ENCODE measurements at places on chromosomes 5 and 9.

- no peak for DNase-seq
Measured at GRCh38 chr5:116423141-116423540, 151.5 kb downstream of the SEMA6A start.

DNA sequence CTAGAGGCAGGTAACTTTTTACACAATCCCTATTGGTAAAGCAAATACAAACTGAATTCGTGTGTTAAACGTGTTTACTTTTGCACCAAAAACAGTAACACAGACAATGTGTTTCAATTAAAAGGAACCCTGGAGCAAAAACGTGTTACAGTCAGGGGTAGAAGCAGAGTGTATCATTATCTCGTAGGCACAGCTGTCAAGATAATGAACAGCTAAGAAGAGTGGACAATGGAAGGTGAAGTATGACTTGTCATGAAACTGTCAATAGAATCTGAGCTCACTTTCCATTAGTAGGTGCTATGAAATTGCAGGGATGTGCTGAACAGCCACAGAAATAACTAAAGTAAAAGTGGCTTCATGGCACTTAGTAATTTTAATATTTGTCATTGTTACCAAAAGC is 1229.8 kb upstream of the WWC1 start:
- DNase-seq: no peak

DNA sequence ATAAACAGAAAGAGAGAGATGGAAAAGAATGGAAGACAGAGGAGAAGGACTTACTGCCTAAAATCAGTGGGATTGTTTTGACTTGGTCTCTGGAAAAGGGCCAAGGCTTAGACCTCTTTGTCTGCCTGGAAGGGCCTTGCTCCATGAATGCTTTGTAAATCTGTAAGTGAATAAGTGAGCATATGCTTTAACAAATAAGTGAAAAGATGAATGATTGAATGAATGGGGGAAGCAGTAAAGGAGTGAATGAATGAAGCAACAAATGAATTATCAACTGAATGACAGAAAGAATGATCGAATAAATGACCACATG is 5.5 kb downstream of the KCNIP1 start:
- DNase-seq: no peak

- DNase-seq: no peak
Measured at GRCh38 chr9:36137392-36138004, 965 bp downstream of the GLIPR2 start.

GRCh38 chr5:67106626-67107342 is 89.8 kb downstream of the CD180 start:
- DNase-seq: no peak

GRCh38 chr5:136754216-136754615 is 388.9 kb upstream of the TRPC7 start:
- DNase-seq: no peak

DNA sequence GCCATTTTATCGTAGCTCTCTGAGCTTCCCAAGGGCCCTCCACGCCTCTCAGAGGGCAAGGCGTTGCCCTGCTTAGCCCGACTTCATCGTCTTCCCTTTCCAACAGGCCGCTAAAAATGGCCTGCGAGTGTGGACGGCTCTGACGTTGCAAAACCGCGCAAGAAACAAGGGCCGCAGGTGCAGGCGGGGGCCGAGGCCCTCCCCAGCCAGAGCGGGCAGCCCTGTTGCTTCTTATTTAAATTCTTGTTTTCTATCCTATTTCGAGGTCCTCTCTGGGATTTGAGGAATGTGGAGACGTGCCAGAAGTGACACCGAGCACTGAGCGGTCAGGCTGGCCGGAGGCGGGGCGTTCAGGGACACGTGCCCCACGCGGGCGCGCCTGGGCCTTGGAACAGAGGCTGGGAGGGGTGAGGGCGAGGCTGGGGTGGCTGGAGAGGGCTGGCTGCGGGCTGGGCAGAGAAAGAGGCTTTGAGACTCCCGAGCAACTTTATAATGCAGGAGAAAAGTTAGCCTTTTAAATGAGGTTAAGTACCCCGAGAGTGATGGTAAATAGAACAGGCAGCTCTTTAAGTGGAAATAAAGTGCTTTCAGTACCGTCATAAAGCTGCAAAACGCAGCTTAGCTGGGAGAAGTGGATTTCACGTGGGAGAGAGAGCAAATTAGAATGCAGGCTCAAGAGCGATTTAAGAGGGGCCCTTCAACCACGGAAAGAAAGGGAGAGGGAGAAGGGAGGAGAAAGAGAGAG is 243.6 kb downstream of the AUH start:
- DNase-seq: no peak

GRCh38 chr5:178235588-178235974 is 3.0 kb upstream of the PHYKPL start:
- no peak for DNase-seq

DNA sequence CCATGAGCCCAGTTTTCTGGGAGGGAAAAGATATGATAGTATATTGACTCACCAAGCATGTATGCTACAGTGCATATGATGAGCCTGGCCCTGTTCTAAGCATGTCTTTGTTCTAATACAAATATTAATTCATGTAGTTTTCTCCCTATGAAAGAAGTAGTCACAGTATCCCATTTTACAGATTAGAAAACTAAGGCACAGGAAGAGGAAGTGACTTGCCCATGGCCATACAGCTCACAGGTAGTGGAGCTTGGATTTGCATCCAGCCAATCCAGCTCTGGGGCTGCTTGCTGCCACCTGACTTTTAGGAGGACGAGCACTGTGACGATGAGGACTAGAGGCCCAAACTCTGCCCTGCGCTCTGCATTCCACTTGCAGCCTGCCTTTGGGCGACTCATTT is 76.4 kb downstream of the AK8 start:
- no peak for DNase-seq

GRCh38 chr5:21693591-21693990 is 1159.6 kb downstream of the CDH12 start:
- DNase-seq: no peak

DNA sequence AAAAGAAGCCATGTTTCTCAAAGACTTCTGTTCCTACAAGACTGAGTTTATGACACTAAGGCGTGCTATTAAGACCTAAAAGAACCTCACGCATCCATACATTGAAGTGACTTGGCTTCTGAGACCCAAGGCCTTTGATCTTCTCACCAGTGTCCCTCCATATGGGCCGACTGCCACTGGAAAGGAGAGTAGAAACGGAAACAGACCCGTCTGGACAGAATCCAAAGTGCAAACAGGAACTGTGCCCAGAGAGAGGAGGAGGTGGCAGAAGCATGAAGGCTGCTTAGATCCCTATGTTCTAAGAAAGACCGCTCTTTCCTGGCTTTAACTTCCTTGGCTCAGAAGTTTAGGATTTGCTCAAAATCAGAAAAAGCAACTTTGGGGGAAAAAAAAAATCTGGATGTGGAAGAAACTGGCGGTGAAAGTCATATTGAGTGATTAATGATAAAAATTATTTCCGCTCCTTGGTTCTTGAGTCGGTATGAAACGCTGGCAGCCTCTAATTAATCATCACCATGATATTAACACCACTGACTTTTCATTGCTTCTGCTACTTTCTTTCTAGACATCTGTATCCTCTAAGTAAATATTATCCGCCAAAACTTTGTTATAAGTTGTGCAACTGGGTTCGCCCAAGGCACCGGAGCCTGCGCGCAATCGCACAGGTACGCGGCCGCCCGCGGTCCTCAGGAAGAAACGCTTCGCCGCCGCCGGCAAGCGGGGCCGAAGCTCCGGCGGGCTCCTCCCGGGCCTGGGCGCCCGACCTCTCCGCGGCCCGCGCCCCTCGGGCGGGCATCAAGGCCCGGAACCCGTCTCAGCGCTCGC is 726 bp downstream of the DAP start:
- peak; percentile 11 for DNase-seq

GRCh38 chr9:109277451-109277850 is 43.4 kb downstream of the EPB41L4B start:
- no peak for DNase-seq

DNA sequence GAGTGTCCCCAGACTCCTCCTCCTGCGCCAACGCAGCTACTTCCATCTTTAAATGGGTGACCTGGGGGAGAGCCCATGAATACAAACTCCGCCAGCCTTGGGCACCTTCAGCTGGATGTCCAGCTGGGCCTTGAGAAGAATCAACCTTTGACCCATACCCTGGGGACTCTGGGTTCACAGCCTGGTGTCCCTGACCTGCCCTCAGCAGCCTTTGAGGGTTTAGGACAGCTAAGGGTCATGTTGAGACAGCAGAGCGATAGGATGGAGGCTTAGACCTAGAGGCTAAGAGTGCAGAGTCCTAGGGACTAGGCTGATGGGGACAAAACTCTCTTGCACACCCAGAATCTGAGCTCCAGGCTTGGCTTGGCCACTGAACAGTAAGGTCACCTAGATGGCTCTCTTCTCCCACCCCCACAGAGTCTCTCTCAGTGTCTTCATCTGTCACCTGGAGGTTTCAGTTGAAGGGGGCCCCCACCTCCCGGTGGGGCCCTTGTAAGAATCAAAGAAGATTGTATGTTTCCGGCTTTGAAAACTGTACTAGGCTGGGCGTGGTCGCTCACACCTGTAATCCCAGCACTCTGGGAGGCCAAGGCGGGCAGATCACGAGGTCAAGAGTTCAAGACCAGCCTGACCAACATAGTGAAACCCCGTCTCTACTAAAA is 6.7 kb upstream of the AQP3 start:
- no peak for DNase-seq

DNA sequence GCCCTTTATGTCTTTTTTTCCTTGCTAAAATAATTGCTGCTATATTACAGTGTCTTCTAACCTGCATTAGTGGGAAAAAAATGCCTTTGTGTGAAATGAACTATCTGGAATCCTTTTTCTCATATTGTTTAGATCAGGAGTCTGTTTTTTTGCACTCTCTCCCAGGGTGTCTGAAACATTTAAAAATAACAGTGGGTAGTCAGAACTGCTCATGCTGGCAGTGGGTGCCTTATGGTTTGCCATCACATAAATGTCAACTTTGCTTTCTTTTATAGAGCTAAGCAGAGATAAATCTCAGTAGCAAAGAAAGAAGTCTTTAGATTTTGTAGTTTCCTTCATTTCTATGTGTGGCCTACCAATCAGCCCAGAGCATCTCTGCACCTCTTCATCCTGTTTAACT is 347.8 kb upstream of the RGMB start:
- no peak for DNase-seq

GRCh38 chr5:168168978-168169698 is 122.3 kb upstream of the WWC1 start:
- no peak for DNase-seq

- no peak for DNase-seq
Measured at GRCh38 chr5:149237662-149238061, 34.0 kb upstream of the AFAP1L1 start.

GRCh38 chr9:100436571-100436970 is 9.6 kb downstream of the MSANTD3 start:
- no peak for DNase-seq

- DNase-seq: no peak
Measured at GRCh38 chr5:155088811-155089210, 75.3 kb downstream of the KIF4B start.

GRCh38 chr9:94018628-94019027 is 63.5 kb upstream of the BARX1 start:
- no peak for DNase-seq

GRCh38 chr5:133589286-133589685 is 23.1 kb downstream of the FSTL4 start:
- DNase-seq: no peak

GRCh38 chr5:57028161-57028560 is 76.2 kb upstream of the MIER3 start:
- no peak for DNase-seq

DNA sequence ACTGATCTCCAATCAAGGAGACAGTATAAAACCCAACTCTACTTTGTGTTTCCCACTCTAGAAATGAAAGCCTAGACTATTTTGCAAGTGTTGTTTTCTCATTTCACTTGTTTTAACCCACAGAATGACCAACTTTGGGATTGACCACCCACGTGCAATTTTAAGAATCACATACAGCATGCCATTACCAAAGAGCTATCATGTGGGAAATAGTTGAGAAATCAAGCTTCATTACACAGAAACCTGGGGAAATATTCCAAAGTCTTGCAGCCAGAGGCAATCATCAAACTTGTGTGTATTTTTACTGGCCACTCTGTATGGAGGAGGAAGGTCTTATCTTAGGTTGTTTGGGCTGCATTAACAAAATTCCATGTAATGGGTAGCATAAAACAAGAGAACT is 451.4 kb upstream of the DAB2 start:
- DNase-seq: no peak

GRCh38 chr5:127519527-127519926 is 2.1 kb downstream of the PRRC1 start:
- no peak for DNase-seq

DNA sequence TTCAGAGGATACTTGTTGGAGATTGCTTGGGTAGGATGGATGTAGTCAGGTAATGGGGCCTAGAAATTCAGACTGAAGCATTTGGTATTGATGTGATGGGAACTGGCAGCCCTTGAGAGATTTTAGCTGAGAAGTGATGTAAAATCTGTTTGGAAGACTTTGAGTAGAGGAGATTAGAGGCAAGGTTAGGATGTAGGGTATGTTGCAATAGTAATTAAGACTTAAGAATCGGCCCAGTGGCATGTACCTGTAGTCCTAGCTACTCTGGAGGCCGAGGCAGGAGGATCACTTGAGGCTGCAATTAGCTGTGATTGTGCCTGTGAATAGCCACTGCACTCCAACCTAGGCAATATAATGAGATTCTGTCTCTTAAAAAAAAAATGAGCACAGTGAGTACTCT is 6.7 kb downstream of the NSD1 start:
- no peak for DNase-seq
